ENCODE measurements at places on chromosomes 13 and 19.

DNA sequence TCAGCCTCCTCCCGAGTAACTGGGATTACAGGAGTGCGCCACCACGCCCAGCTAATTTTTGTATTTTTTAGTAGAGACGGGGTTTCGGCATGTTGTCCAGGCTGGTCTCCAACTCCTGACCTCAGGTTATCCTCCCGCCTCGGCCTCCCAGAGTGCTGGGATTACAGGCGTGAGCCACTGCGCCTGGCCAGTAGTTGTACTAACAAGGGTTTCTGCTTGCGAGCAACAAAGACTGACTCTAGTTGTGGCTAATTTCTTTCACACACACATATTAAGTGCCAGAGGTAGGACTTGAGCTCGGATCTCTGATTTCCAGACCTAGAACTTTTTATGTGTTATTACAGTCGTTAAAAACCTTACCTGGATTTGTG is 635 bp upstream of the PCCA start:
- no peak for DNase-seq

DNA sequence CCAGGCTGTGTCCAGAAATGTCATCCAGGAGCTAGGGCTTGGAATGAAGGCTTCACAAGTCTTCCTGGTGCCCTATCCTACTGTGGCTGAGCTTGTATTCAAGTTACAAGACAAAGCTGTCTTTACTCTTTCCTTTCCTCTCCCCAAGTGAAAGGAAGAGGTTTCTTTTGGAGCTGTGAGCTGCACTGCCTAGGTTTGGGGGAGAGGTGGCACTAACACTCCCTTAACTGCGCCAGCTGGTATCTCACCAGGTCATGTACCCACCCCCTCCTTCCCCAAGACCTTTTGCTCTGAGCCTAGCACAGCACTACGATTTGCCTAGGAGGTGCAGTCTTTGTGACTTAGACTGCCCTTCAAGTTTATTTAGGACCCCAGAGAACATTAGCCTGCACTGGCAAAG is 2053.6 kb upstream of the PRR20A start:
- no peak for DNase-seq

GRCh38 chr19:44925114-44925891 is 10.9 kb downstream of the APOC1 start:
- no peak for DNase-seq

DNA sequence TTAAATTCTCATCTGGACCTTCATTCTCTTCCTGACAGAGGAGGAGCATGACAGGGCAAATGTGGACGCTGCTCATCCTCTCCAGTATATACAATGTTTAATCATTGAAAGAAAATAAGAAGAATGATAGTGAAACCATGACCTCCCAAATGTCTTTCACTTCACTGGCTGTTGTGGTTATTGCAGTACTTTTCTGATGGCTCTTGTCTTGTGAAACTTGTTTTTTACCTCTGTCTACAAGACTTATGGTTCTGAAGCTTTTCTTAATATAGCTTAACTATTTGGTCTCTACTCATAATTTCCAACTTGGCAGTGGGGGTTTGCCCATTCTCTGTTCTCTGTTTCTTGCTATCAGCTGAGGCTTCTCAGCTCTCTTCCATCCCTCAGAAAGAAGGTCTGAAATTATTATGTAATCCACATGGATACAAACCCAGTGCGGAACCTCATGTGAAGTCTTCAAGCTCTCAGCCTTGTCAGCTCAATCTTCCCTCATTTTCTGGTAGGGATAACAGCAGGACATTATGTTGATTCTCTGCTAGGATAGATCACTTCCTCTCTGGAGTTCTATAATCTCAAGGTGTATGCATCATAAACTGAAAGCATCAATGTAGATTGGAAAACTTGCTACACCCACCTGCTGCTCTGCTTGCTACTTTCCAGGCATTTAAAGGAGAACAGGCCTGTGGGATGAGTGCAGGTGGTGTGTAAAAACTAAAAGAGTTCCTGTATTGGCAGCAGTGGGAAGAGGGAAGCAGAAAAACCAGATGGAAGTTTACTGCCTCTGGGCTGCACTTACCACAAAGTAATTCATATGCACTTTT is 250.3 kb upstream of the HTR2A start:
- no peak for DNase-seq

- DNase-seq: no peak
These were observed 99.2 kb upstream of the MIR17HG start for GRCh38 chr13:91248249-91248648.

DNA sequence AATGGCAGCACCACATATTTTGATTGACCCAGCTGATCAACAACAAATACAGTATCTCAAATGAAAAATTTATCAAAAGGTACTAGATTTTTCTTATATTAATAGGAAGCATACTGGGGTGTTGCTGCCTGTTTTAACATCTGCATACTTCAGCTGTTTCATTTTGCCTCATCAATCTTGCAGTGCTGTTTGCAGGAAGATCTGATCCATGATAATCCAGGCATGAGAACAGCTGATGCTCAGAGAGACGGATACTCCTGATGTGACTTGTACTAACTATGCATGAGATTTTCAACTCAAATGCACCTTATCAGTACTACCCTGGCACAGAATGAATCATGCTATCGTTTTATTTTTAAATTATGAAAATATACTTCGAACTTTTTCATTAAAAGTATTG is 2136.8 kb downstream of the PCDH9 start:
- no peak for DNase-seq

GRCh38 chr13:109985871-109986450 is 199.6 kb upstream of the IRS2 start:
- no peak for DNase-seq

DNA sequence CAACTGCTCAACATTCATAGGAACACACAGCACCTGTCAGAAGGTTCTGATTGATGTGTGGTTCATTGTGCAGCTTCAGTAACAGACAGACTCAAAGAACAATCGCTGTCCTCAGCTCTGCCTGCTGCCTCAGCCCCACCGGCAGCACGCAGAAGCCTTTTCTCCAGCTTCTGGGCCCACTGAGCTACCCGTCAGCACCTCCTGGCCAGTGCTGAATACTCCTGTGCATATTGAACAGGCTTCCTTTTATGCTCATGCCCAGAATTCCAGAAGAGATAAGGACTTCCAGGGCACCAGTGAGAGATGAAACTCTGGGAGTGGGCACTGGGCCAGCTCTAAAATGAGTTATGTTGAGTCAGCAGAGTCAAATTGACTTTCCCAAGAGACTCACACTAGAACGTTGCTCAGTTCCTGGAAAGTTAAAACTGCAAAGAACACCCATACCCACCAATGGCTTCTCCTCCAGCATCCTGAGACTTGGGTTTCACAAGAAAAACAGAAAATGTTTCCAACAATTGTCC is 119.3 kb downstream of the COL4A1 start:
- no peak for DNase-seq

DNA sequence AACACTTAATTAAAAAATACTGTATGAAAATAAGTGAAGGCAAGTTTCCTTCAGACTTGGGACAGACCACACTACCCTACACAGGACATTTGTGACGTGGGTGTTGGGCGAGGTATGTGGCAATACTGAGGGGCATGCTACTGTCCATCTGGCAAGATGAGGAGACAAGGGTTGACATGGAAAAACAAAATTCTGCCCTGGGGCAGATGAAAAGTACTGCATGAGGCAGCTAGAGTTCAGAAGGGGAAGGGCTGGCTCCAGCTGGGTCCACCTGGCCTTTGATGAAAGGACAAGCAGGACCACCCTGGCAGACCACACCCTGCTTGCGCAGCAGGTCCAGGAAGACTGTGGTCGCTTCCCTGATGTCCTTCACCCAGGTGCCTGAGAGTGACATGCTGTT is 43.2 kb downstream of the LATS2 start:
- no peak for DNase-seq

DNA sequence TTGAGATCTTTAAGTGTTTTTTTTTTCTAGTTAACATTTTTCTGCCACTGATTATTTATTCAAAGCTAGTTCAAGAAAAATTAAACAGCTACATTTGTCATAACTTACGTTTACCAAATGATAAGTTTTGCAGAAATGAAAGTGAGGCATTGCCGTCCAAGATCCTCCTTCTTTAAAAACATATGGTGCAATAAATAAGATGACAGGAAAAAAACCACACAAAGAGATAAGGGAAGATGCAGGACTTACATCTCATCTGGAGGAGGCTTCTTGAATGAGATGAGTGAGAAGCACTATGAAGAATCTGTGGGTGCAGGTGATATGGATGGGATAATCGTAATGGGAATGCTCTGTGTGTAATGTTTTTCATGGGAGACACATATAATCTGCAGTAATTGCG is 12.4 kb downstream of the TNFSF13B start:
- DNase-seq: no peak

GRCh38 chr19:28429356-28429755 is 783.6 kb downstream of the UQCRFS1 start:
- no peak for DNase-seq

DNA sequence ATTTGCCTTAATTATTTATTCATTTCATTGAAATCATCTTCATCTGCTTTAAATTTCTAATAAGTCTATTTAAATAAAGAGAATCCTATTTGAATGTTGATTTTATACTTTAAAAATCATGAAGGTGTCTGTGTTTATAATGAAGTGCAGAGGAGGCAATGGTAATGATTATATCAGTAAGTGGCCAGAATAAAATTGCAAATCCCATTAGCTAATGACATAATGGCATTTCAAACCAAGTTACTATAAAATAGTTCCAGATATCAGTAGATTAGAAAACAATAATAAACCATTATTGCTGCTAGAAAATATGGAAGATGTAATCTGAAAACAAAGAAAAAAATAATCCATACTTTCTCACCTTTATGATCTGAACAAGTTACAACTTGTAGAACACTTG is 647.8 kb upstream of the KLHL1 start:
- DNase-seq: no peak
